ENCODE measurements at places on chromosomes 4 and X. TPM values are rescaled to one million over a fixed set of nuclear protein-coding genes. Genes with fewer than 3 reads are reported as not detected.

DNA sequence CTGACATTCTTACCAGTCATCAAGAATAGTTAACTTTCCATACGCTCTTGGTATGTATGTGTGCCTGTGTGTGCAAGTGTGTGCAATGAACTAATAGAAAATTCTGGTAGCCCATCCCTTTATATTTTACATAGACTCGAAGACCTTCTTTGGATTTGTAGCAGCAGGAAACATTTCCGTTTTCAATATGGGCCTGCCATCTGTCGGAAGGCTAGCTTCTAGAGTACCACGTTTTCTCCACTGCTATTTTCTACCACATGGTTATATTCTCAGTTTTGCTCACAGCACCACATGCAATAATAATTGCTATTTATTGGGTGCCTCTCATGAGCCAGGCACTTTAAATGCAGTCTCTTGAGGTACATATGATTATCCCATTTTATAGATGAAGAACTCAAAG, 47.9 kb upstream of the PTCHD1 start:
- DNase-seq, result no peak

DNA sequence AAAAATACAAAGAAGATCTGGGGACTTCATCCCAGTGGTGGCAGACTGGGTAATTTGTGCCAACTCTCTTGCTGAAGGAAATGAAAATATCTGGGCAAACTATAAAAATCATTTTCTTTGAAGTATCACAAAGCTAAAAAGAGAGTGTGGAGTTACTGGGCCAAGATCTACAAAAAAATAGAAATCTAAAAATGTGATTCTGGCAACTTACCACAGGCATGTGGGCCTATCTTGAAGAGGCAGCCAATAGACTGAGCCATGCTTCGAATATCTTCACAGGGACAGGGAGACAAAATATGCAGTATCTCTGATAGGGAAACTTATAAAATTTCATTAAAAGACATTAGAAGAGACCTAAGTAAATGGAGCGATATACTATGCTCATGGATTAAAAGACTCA, 168.8 kb downstream of the RCHY1 start:
- DNase-seq, result no peak

Gene HELQ
- 18.3 TPM for total RNA-seq

DNA sequence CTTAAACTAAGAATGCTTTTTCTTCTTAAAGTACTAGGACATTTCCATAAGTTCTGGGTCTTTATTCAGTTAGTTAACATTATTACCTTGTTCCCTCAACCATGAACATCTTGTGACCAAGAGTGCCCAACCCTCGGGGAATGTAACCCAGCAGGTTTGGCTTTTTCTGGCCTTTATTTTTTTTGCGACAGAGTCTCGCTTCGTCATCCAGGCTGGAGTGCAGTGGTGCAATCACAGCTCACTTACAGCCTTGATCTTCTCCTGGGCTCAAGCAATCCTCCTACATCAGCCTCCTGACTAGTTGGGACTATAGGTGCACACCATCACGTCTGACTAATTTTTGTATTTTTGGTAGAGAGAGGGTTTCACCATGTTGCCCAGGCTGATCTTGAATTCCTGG, 65.1 kb downstream of the USP11 start:
- no peak for DNase-seq

Gene TEX13B
- not detected for total RNA-seq

Gene NPNT
- 0.59 TPM for total RNA-seq

GRCh38 chrX:115581759-115582615, 21.0 kb downstream of the PLS3 start:
- no peak for DNase-seq

DNA sequence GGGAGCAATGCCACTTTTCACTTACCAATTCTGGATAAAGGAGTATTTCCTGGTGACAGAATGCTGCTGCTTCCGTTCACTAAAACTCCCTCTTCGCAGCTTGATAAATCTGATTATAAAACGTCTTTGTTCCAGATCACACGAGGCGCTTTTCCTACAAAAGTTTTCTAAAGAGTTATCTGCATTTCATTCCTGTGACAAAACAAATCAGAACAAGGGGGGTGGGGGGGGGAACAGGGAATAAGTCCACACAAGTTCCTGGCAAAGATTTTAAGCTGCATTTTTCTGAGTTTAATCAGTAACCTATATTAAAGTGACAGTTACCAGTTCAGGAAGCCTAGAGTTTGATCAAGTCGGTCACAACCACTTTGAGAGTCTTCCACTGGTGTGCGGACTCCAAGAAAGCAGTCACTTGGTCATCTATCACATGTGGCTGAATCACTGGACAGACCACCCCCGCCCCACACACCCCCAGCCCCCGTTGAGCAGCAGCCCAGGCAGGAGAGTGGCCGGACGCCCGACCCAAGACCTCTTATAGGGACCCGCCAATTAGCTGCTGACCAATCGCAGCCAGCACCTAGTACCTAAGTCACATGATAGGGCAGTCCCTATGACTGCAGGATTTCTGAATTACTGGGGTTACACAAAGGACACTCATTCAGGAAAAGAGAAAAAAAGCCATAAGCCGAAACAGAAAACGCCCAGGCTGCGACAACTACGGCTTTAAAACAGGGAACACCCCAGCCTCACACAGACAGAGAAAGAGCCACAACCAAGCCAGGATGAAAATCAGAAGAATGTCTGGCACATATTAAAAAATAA, 569.3 kb upstream of the DIPK2B start:
- peak; percentile 49 for DNase-seq

Measured in osteoblast (primary cell).